AG09309 (cell line): ENCODE measurements at places on chromosomes 1 and 21.

DNA sequence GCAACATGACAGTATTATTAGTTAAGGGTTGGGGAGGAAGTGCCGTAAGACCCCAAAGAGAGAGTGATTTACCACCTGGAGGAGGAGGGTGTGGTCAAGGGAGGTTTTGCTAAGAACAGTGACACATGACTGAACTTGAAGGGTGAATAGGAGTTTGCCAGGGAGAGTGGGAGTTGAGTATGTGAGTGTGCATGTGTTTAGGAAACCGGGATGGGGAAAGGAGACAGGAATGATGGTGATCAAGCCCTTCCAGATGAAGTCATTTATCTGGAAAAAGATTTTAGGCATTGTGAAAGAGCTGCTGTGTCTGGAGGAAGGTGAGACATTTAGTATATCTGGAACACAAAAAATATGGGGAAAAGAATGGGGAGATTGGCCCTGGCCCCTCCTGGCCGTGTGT is 28.1 kb upstream of the IL10 start:
- DNase-seq, result no peak

DNA sequence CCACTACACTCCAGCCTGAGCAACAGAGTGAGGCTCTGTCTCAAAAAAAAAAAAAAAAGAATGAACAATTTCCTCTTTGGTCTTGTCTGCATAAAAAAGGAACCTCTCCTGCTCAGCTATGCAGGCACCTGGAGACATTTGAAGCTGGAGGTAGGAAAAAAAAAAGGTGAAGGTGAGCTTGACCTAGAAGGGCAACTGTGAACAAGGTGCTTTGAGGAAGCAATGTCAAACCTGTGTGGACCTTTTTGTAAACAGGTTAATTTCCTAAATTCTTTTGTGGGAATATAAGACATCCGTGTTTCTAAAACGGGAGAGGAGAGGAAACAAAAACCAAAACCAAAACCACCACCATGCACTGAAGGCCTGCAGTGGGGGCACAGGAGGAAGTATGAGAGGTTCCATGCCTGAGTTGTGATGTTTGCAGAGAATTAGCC is 77.5 kb downstream of the SLC45A1 start:
- no peak for DNase-seq

- no peak for DNase-seq
Observed at GRCh38 chr1:46690931-46691421, 19.3 kb downstream of the TEX38 start.

DNA sequence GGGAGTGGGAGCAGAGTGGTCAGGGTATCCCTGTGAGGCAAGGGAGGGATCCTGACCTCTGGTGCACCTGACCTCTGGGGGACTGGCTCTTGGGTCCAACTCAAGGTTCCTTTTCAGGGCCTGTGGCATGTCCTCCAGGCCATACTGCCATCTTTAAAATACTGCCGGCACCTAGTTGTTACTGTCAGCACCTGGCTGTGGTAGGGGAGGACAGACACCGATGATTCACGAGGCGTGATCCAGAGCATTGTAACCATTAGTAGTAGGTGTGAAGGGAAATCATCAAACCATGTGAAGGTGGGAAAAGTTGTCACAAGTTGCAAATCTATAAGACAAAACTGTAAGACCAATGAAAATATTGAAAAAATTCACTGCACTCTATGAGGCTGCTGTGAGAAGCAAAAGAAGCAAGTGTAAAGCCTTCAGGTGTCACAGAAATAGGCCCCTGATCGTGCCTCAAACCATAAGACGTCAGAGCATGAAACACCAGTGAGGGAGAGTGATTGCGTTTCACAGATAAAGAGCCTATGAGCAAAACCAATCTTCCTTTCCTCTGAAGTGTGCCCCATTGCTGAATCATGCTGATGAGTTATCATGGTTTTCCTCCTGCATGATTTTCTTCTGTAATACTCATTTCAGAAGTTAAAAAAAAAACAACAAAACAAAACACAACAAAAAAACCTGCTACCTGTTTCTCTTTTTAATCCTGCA is 55.3 kb downstream of the CDC7 start:
- DNase-seq, result peak; percentile 84

GRCh38 chr21:46369520-46370235 is 45.7 kb downstream of the PCNT start:
- DNase-seq, result no peak

- no peak for DNase-seq
Observed at GRCh38 chr1:168235548-168235885, 9.7 kb downstream of the SFT2D2 start.
